Activated T-cell treated with anti-CD3 and anti-CD28 coated beads for 48 hours (primary cell): ENCODE measurements at places on chromosomes 2 and 18.

GRCh38 chr2:24594283-24594682 lies 103.2 kb downstream of the NCOA1 start:
- no peak for DNase-seq

GRCh38 chr18:48945953-48946217 lies 4.9 kb downstream of the SMAD7 start:
- DNase-seq: no peak

- DNase-seq: peak; percentile 92
Observed at GRCh38 chr2:88055371-88056128, at the start of gene KRCC1. TSS of gene KRCC1 (minus strand) at chr2:88055783. CDS start at chr2:88028563, 27,220 bp downstream.

- no peak for DNase-seq
Observed at GRCh38 chr2:213627835-213628460, 343.7 kb downstream of the SPAG16 start.

DNA sequence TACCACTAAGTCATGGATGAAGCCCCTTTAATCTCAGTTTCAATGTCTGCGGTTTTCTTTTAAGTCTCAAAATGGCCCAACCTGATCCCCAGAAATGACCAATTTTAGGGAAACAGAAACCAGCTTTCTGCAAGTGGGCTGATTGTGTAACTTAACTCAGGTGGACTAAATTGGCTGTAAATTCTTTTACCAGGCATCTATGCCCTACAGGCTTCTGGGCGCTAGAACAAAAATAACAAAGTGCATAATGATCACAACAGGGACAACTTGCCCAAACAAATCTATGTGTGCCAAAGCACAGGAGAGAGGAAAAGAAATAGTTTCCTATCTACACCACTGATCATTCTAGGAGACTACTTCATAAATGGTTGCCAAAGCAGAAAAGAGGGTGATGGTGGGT lies 112.3 kb upstream of the SETBP1 start:
- DNase-seq: no peak

- DNase-seq: no peak
Observed at GRCh38 chr2:206700156-206700555, 18.0 kb downstream of the DYTN start.

DNA sequence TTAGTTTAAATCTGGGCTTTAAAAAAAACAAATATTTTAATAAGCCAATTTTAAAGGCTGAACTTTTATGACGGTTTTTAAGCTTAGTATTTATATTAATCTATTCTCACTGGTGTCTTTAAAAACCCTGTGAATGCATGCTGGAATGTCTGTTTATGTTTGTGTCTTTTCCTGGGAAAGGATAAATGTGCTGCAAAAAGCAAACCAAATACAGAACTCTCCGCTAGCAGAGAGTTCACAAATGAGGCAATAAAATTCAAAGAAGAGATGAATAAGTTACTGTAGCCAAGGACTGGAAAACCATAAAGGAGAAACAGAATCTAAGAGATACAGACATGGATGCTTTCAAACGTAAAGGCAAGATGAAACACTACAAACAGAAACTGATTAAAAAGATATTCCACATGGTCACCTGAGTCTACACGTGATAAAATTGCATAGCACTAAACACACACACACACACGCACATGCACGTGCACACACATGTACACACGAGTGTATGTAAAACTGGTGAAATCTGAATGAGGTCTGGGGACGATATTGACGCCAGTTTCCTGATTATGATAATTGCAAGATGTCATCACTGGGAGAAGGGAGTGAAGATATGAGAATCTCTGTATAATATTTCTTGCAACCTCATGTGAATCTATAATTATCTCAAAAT lies 4.5 kb downstream of the TWIST2 start:
- no peak for DNase-seq

GRCh38 chr2:7559791-7560190 lies 642.6 kb downstream of the RNF144A start:
- DNase-seq: no peak

- no peak for DNase-seq
Observed at GRCh38 chr18:48996901-48997463, 46.2 kb upstream of the SMAD7 start.

DNA sequence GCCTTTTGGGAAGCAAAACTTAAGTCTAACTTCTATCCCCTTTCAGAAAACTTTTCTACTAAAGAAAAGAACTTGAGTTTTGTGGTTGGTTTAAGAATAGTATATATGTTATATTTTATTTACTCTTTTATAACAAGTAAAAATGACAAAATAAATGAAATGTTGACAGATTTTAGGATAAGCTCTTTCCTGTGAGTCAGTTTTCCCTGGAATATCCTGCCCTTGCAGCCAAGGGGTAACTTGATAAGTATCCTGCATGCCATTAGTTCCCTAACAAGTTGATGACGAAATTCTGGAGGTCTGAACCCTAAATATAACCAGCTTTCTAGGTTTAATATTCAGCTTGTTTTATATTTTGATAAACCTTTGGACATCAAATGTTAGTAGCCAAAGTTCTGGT lies 7.3 kb upstream of the HTR2B start:
- DNase-seq: no peak

DNA sequence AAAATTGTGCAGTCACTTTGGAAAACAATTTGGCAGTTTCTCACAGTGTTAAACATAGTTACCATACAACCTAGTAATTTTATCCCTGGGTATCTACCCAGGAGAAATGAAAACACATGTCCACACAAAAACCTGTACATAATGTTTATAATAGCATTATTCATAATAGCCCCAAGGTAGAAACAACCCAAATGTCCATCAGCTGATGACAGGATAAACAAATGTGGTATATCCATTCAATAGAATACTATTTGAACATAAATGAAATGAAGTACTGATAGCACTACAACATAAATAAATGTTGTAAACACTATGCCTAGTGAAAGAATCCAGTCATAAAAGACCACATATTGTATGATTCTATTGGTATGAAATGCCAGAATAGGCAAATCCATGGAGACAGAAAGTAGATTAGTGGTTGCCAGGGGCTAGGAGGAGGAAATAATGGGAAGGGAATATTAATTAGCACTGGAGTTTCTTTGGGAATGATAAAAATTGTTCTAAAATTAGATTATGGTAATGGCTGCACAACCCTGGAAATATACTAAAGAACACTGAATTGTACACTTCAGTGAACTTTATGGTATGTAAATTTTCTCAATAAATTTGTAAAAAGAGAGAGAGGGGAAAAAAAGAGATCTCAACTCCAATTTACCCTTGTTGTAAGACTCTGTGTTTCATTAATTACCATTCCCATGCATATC lies 20.8 kb upstream of the VIT start:
- no peak for DNase-seq

DNA sequence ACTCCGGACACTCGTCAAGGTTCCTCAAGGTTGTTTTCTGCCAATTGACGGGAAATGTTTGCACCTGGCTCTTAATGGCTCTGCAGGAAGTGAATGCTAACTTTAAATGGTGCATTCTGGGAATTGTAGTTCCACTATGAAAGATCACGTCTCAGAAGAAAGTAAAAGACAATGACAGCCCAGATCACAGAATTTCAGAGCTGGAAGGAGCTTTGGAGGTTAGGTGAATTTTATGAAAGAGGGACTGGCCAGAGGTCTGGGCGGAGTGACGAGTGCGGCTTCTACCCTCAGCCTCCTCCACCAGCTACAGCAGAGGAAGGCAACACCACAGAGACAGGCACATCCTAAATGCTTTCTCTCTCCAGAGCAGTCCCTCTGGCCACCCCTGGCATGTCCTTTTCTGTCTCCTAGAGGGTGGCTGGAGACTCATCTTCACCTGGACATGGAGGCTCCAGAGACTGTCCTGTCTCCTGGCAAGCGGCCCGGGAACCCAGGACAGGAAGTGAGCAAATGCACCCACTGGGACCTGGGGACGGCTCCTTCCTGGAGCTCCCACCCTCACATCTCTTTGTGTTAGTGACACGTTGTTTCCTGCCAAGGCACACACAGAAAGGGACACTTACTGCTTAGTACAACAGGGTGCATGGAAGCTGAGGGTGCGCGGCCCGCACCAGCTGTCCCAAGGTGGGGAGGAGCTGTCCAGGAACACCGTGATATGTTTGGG lies 19.4 kb downstream of the THAP4 start:
- DNase-seq: no peak
